ENCODE measurements at places on chromosomes 7 and 10.

- DNase-seq = no peak
Measured at GRCh38 chr10:100823194-100823593, 77.8 kb downstream of the PAX2 start.

GRCh38 chr7:36119005-36119706 lies 33.9 kb upstream of the EEPD1 start:
- DNase-seq = no peak

- no peak for DNase-seq
Measured at GRCh38 chr10:88819290-88819689, 16.8 kb downstream of the LIPM start.

GRCh38 chr10:8531116-8531515 lies 476.6 kb downstream of the GATA3 start:
- DNase-seq = no peak

GRCh38 chr10:12512332-12513002 lies 163.1 kb downstream of the CAMK1D start:
- DNase-seq = no peak

DNA sequence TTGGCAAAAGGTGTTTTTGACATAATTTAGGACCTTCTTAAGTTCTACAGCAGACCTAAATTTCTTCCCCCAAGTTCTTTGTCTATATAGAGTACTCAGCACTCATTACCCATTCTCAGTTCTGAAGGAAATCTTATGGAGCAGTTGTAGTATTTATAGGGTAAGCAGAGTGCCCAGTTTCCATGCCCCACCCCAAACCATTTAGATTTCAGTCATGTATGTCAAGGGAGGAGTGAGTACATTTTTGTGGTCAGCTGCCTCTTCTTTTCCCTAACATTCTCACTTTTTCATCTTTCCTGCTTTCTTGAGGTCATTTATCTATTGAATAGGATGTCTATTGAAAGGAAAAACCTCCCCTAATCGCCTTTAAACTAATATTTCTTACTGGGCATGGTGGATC lies 83.3 kb downstream of the KAT6B start:
- DNase-seq = no peak

GRCh38 chr10:5206799-5207198 lies 10.2 kb downstream of the AKR1C4 start:
- no peak for DNase-seq

- no peak for DNase-seq
Measured at GRCh38 chr7:158647475-158647792, 57.2 kb downstream of the NCAPG2 start.

DNA sequence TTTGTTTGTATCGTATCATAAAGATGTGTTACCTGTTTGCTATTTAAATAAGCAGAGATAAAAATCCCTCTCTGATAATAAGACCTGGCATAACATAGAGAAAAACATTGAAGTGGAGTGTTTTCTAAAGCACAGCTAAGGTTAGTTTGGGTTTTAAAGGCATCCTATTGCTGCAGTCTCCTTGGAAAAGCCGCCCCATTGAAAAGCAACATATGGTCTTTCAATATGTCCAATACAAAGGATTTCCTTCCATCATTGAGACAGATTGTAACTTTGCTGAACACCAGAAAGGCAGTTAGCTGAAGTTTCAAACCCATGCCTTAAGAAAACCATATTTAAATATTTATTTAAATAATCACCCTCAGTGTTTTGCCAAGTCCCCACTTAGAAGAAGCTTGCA lies 898.5 kb upstream of the KCND2 start:
- DNase-seq = no peak
